NB4 (cell line): ENCODE measurements at places on chromosomes 2 and 18.

- DNase-seq: no peak
Observed at GRCh38 chr2:67701011-67701410, 303.9 kb downstream of the ETAA1 start.

DNA sequence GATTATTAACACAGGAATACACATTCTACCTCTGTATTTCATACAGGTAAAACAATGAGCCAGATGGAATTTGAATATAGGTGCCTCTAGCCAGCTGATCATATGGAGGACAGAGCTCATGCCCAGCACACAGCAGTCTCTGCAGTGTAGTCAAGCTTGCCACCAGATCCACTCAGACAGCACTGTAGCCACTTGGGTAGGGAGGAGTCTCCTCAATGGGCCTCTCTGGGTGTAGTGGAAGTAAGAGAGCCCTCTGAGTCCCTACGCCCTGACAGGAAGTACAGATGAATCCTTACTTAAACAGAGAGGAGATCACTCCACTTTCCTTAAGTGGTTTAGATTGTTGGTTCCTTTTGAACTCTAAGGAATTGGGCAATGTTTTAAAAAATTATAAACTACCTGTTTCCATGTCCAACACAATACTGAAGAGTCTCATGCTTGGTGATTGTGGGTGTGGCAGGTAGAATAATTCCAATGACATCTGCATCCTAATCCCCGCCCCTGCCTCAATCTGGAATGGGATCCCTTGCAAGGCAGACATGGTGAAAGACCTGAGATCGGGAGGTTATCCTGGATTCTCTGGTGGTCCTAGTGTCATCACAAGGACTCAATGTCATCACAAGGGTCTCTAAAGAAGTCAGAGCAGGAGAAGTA is 23.0 kb upstream of the TMEM200C start:
- DNase-seq: no peak

- DNase-seq: no peak
Observed at GRCh38 chr2:7609556-7609955, 692.3 kb downstream of the RNF144A start.

GRCh38 chr2:239606741-239607516 is 206.1 kb upstream of the HDAC4 start:
- DNase-seq: peak; percentile 78

- peak; percentile 54 for DNase-seq
Observed at GRCh38 chr2:109637749-109638570, 23.8 kb downstream of the SOWAHC start.

DNA sequence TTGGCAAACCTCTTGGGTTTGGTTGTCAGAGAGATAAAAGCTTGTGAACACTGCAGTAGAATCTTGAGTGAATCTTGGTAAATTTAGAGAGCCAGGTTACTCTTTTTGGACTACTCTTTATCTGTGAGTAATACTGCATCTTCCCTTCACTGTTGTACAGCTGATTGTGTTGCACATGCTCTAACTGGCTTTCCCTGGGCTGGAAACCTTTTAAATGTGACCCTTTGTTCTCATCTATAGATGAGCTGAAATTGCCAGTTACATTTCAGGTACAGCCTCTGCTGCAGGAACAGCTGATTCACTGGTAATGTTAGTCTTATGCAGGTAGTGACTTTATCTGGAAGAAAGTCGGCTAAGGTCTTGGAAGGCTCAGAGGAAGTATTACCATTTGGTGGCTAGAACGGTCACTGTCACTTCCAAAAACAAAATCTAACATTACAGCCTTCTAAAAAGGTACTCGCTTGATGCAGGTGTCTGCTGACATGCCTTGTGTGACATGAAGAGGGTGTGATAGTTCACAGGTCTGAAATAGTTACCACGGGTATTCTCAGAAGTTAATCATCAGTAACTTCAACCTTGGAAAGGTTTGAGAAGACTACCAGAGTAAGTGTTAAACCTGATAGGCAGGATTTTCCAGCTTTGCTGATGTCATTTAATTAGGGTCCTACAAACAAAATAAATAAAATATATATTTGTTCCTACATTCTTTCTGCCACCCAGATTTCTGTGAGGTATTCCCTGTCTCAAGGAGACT is 851.1 kb downstream of the SLC4A3 start:
- DNase-seq: no peak

GRCh38 chr18:2089396-2089795 is 481.9 kb downstream of the METTL4 start:
- DNase-seq: peak; percentile 75

DNA sequence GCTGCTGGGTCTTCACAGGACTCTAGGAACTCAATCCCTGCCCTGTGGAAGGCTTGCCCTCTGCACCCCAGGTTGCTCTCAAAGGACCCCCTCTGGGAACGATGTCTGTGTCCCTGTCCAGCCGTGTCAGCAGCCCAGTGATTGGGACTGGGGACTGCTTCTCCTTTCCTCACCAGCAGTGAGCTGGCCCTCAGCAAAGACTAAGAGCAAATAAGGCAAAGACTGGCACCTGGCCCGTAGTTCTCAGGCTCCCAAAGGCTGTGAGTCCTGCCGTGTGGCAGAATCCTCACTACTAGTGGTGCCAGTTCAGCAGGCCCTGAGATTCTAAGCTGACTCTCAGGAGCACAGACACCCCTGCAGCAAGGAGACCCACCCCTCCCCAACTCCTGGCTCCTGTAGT is 47.8 kb downstream of the TMEM163 start:
- no peak for DNase-seq

DNA sequence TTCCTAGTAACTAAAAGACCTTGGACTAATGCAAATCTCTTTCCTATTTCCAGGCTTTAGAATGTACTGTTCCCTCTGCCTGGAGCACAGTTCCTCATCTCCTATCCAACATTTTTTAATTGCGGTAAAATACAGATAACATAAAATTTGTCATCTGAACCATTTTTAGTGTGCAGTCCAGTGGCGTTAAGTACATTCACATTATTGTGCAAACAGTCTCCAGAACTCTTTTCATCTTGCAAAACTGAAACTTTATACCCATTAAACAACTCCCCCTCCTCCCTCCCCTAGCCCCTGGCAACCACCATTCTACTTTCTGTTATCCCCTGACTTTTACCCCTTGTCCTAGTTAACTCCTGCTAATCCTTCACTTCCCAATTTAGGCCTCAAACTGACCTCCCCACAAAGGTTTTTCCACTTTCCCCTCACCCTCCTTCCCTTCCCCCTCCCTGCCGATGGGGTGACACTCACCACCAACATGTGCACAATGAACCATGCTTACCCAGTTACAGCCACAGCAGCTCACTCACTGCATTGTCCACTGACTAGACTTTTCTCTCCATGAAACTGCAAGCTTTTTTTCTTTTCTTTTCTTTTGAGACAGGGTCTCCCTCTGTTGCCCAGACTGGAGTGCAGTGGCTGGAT is 54.8 kb downstream of the KIAA2012 start:
- DNase-seq: peak; percentile 56

GRCh38 chr2:155080373-155080772 is 381.9 kb downstream of the KCNJ3 start:
- DNase-seq: no peak

- no peak for DNase-seq
Observed at GRCh38 chr2:19099181-19099580, 259.2 kb downstream of the OSR1 start.

GRCh38 chr18:6205706-6206105 is 209.0 kb downstream of the L3MBTL4 start:
- DNase-seq: no peak

GRCh38 chr18:7174344-7175095 is 56.4 kb upstream of the LRRC30 start:
- peak; percentile 21 for DNase-seq

GRCh38 chr2:7083580-7084509 is 166.6 kb downstream of the RNF144A start:
- DNase-seq: peak; percentile 75

DNA sequence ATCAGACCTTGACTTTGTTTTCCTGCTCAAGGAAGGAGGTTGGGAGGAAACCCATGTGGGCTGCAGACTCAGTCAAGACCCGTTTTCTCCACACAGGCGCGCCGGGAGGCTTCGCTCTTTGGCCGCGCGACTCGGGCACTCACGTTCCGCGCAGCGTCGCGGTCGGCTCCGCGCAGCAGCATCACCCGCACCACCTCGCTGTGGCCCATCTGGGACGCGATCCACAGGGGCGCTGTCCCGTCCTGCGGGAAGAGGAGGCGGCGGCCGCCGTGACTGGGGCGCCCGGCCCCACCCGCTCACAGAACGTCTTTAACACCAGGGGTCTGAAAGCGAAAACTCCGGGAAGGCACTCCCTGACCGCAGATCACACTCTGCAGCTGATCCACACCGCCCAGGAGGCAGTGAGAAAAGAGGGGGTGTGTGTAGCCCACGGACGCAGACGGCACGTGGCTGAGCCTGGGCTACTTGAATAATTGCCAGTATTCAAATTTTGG is 33.1 kb upstream of the NPC1 start:
- no peak for DNase-seq

GRCh38 chr18:63511285-63511684 is 30.9 kb upstream of the SERPINB12 start:
- DNase-seq: no peak

GRCh38 chr2:27074738-27075565 is 3.5 kb upstream of the EMILIN1 start:
- peak; percentile 84 for DNase-seq

DNA sequence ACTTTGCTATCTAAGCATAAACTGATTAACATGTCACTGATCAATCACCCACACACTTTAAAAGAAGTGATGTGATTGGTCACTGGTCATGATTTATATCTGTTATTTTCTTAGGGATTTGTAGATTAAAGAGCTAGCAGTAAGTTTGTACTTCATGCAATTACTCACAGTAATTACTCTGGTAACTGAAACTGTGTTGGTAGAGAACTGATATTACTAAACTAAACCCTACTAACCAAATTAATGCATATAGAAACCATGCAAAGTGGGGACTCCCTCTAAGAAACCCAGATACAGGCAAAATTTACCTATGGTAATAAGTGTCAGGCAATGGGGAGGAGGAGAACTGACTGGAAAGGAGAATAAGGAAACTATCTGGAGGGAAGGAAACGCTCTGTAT is 44.8 kb upstream of the C2orf15 start:
- no peak for DNase-seq

DNA sequence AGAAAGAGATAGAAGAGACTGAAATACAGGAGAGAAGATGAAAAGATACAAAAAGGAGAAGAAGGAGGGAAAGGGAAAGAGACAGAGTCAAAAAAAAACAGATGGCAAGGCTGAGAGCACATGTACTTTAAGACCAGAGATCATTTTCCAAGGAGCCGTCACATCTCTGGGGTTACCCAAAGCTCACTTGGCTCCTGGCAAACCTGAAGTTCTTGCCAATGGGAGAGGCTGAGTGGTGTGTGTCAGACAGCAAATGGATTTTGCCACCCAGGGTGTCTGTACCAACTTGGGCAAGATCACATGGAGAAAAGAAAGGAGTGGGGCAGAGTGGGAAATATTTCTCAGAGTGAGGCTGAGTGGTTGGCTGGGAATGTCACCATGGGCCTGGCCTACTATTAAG is 219.3 kb upstream of the TNP1 start:
- no peak for DNase-seq

GRCh38 chr2:42651057-42651456 is 82.6 kb downstream of the MTA3 start:
- DNase-seq: no peak

GRCh38 chr18:48968412-48969215 is 17.8 kb upstream of the SMAD7 start:
- DNase-seq: no peak

DNA sequence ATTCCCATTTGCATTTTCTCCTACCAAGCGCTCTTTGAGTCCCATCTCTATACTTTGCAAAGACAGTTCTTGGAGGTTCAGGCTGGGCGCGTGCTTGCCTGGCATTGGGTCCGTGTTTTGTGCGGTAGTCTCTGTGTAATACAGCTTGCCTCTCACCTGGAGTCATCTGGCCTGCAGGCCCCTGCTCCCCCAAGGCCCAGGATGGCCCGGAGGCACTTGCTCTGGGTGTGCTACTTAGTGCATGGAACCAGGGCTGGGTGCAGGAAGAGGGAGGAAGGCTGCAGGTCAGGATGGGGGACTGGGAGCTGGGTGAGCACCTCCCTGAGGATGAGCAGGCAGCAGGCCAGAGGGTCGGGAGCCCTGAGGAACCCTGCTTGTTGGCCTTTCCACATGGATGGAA is 220.9 kb downstream of the LDLRAD4 start:
- DNase-seq: no peak

- peak; percentile 77 for DNase-seq
Observed at GRCh38 chr2:128408349-128409305, 90.0 kb upstream of the HS6ST1 start.

DNA sequence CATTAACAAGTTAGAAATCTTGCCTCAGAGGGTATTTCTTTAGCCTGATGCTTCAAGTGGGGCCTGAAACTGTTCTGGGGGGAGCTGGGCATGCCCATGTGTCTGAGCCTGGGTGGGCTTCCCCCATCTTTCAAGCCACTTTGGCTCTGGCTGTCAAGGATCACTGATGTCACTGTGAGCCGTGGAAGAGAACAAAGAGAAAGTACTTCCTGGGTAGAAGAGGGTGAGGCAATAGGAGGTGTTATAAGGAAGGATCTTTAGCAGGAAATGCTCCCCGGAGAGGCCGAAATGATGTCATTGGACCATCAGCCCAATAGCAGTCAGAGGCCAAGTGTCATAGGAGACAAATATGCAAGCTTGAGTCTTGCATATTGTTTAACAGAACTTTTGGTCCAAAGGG is 228.4 kb upstream of the MEX3C start:
- DNase-seq: no peak

- no peak for DNase-seq
Observed at GRCh38 chr2:237074211-237074993, 11.3 kb upstream of the COPS8 start.

- no peak for DNase-seq
Observed at GRCh38 chr2:112074506-112074905, 19.4 kb downstream of the TMEM87B start.

DNA sequence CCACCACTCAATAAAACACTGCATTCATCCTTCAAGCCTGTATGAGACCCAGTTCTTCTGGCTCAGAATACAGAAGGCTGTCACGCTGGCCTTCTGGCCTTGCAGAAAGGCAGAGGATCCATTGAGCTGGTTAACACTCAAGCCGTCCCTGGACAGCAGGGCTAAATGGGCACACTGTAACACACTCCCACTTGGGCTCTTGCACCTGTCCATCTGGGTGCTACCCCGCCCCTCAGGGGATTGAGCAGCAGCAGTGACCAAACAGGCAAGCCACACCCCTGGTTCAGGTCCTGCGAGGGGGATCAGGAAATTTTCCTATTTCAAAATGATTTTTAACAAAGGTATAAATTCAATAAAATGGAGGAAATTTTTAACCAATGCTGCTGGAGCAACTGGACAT is 936.0 kb downstream of the CNTNAP5 start:
- no peak for DNase-seq

DNA sequence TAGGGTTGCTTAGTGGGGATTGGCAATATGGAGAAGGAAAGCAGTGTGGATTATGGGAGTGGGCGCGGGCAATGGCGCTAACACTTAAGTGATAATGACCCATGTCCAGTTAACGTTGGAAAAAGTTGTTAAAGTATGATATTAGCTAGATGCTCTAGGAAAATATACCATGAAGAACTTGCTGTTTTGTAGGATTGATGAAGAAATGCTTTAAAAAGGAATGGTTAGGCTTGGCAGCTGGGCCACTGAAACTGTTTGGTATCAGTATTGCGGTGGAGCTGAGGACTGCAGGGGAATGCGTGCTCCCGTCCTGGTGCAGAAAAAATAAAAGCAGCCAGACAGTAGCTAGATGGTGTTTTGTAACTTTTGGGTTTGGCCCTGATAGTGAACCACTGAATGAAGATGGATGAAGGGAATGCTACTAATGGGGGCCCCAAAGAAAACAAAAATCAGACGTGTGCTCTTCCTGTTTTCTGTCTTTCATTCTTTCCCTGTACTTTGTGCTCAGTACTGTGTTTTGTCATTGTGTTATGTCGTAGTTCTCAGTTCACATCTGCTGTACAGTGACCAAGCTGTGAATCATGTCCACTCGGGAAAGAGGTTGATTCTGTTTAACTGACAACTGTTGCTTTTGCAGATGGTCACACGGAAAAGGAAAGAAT is 999 bp downstream of the INSIG2 start:
- peak; percentile 51 for DNase-seq
